ENCODE measurements at places on chromosomes 16 and 17. TPM values are rescaled to one million over a fixed set of nuclear protein-coding genes. Genes with fewer than 3 reads are reported as not detected.
A peak's percentile ranks its signal among the peaks of the same experiment; 100 is the strongest.

GRCh38 chr16:10541366-10541765 is 39.0 kb downstream of the EMP2 start:
- DNase-seq = no peak

The GJC1 gene
- total RNA-seq = 38.5 TPM

DNA sequence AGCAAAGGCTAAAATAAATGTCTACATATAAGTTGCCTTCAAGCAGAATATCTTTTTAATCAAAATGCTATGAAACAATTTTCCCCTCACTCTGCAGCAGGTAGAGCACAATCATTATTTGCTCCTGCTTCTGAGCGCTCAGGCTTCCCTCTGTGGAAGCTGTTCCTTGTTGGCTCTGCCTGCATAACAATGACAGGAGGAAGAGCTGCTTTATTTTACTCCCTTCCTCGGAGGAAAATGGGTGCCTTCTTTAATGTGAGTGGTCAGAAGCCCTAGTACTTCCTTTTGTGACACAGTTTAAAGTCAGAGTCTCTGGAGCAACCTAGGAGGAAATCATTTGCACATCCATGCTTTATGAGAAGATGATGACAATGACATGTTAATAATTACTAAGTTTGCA is 492.1 kb downstream of the CDH8 start:
- DNase-seq = no peak

GRCh38 chr17:2372180-2372579 is 28.7 kb downstream of the MNT start:
- DNase-seq = no peak

- peak; percentile 83 for DNase-seq
Measured at GRCh38 chr17:77391668-77392375, 251.1 kb downstream of the SEC14L1 start.

DNA sequence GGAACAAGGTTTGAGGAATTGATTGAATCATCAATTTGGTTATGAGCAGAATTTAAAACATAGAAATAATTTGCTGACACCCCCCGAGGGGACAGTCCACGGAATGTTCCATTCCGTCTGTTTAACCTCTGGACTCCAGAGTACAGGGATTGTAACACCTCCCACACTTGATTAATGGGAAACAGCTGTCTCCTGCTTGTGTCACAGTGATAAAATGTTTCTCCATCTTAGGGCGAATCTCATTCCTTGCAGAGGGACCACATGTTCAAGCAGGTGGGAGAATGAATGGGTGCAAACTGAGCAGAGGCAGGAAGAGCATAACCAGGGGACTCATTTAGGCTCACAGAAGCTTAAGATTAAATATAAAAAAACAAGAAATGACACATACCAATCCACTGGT is 249.5 kb upstream of the RBFOX1 start:
- no peak for DNase-seq

DNA sequence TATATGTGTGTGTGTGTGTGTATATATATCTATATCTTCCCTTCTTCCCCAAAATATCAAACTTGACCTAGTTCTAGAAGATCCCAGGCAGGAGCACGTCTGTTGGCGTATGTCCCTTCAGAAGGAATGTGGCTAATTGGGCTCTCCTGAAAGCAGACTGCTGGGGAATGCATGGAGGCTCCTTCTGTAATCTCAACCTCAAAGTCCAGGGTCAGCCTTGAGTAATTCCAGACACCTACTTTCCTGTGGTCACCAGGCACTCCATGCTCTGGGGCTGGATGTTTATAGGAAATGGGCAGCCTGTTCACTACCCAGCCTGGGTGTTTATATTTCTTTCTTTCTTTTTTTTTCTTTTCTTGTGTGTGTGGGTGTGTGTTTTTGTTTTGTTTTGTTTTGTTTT is 13.4 kb downstream of the BCO1 start:
- no peak for DNase-seq

DNA sequence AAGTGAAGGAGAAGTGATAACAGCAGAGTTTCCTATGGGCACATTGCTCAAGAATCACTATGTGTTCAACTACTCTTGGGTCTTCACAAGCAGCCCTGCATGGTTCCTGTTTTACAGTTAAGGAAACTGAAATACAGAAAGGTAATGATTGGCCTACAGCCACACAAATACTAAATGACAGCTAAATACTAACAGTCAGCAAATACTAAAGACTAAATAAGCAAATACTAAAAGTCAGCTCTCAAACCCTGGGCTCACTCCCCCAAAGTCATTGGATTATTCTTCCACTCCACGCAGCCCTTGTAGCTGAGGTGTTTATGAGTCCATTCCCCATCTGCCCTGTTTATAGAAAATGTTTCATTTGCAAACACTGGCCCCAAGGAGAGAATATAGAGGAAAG is 372.7 kb upstream of the CDH11 start:
- no peak for DNase-seq

The ACE gene
- total RNA-seq = 4.3 TPM

DNA sequence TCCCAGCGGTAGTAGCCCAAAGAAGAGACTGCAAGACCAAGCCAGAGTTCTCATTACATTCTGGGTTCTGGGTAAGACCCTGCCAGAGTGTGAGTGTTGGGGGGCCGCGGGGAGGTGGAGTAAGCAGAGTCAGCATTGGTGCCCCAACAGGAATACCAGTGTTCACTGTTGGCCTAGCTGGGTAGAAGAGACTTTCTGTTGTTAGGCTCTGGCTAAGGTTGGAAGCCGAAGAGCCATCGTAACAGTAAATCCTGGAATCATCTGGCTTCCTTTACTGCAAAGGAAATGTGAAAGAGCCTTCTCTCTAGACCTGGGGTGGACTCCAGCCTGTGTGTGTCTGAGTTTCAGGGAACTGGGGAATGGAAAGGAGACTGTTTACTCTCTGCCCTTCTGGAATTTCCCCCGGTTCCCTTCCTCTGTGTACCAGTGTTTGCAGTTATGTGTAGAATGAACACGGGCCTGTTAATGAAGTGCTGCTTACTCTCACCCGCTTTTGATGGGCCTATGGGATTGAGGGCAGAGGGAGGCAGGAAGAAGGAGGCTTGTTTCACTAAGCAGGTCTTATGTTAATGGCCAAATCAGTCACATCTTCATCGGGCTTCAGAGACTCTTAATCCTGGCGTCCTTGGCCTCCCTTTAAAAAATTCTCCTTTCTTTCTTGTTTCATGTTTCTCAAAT is 68.5 kb downstream of the WWP2 start:
- no peak for DNase-seq

GRCh38 chr17:8859027-8859803 is 8.3 kb downstream of the PIK3R6 start:
- DNase-seq = no peak

- DNase-seq = peak; percentile 81
Measured at GRCh38 chr17:50425682-50426471, at the start of gene ACSF2. Gene ACSF2, plus strand, starts transcription at chr17:50426218. Its CDS starts 44 bp downstream, at chr17:50426262.

- no peak for DNase-seq
Measured at GRCh38 chr17:39929646-39930407, 2.3 kb downstream of the LRRC3C start.

GRCh38 chr16:22732959-22733358 is 81.0 kb upstream of the HS3ST2 start:
- DNase-seq = no peak

The SLX4 gene
- total RNA-seq = 2.5 TPM

GRCh38 chr17:8041249-8041928 is 2.5 kb downstream of the ALOX15B start:
- no peak for DNase-seq

DNA sequence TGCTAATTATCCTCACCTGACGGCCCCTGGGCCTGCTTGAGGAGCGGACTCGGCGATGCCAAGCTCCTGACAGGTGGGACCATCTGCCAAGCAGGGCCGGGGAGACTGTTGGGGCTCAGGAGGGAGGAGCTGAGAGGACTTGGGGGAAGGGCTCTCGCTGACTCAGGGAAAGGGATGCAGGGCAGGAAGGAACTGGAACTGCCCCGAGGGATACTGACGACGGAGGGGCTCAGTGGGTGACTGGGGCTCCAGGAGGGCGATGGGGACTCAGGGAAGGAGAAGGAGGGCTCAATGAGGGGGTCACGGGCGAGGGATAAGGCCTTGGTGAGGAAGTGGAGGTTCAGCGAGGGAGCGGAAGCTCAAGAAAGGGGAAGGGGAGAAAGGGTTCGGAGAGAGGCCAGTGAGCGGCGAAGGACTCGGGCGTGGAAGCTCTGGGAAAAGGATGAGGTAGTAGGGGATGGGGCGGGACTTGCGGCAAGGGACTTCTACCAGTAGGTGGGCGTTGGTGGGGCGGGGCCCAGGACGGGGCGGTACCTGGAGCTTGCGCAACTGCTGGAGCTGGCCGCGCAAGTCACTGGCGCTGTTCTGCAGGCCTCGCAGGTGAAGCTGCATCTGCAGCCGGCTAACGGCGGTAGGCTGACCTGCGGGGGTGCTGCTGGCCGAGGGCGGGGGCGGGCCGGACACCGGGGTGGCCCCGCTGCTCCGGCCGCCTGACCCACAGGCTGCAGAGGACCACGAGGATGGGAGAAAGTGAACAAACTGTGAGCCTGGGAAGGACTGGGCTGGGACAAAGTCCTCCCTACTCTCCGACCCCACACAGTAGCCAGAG is 46.5 kb downstream of the SRCIN1 start:
- DNase-seq = peak; percentile 86

DNA sequence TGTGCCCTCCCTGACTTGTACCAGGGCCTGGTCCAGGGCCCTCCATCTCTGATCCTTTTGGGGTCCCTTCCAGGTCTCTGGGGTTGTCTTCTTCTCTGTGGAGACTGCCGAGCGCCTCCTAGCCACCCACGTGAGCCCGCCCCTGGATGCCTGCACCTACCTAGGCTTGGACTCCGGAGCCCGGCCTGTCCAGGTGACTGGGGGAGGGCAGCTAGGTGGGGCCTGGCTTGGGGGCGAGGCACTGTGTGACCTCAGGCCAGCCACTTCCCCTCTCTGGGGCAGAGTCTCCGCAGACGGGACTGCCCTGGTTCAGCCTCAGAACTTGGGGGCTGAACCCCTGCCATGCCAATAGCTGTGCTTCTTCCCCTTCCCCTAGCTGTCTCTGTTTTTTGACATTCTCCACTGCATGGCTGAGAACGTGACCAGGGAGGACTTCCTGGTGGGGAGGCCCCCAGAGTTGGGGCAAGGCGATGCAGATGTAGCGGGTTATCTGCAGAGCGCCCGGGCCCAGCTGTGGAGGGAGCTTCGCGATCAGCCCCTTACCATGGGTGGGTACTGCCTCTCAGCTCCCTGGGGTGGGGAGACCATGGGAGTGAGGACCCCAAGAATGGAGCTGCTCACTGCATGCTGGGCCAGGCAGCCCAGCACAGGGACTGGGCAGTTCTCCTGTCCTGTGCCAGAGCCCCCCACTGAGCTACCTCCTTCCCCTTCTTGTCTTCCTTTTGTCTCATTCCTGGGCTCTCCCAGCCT is 14.6 kb downstream of the FCSK start:
- DNase-seq = no peak

DNA sequence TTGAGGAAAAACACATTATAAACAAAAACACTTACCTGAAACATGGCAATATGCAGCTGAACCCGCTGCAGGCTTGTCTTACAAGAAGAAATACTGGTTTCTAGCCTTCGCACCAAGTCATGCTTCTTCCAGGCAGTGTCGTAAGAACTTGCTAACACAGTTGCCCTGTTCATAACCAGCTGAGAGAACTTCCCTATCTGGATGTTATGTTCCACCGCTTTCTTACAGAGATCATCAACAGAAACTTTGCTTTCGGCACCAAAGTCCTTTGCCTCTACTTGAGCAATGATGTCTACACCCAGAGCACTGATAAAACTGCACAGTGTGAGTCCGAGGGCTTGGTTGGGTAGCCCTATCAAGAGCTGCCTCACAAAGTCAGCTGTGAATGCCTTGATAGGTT is 27.9 kb upstream of the ARL6IP1 start:
- DNase-seq = no peak

The ZG16 gene
- not detected for total RNA-seq

DNA sequence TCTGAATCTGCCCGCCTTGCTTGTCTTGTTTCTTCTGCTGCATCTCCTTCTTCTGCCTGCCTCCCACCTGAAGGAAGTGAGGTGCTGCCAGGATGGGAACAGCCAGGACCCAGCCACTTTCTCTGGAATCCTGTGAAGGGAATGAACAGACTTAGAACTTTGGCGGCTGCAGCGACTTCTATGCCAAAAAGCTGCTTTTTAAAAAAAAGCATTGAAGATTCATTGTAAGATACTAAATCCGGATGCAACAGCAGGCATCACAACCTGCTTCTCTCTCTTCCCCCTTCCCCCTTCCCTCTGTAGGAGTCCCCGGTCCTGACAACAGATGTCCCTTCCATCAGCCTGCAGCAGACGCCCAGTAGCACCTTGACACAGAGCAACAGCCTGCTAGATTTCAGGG is 176.3 kb downstream of the HS3ST4 start:
- no peak for DNase-seq

- DNase-seq = no peak
Measured at GRCh38 chr17:41065829-41066624, at the start of gene KRTAP2-4. Gene KRTAP2-4, minus strand, starts transcription at chr17:41065879. Its CDS starts 34 bp downstream, at chr17:41065845.

DNA sequence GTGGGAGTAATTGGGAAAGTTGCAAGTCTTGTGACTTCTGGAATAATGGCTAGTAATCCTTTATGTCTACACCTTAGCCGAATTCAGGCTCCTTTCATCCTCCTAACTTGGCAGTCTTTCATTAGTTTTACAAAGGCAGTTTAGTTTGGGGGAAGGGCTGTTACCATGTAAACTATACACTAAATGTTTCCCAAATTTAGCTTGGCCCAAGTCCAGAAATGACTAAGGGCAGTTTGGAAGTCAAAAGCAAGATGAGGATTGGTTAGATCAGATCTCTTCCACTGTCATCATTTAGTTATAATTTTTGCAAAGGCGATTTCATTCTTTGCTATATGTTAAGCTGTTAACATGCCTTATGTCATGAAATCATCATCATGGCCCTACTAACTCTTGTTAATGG is 115.4 kb upstream of the CACNG3 start:
- DNase-seq = no peak

- peak; percentile 82 for DNase-seq
Measured at GRCh38 chr17:1736348-1737281, 6.1 kb upstream of the SERPINF2 start.

The TRIM47 gene
- total RNA-seq = 25.3 TPM

DNA sequence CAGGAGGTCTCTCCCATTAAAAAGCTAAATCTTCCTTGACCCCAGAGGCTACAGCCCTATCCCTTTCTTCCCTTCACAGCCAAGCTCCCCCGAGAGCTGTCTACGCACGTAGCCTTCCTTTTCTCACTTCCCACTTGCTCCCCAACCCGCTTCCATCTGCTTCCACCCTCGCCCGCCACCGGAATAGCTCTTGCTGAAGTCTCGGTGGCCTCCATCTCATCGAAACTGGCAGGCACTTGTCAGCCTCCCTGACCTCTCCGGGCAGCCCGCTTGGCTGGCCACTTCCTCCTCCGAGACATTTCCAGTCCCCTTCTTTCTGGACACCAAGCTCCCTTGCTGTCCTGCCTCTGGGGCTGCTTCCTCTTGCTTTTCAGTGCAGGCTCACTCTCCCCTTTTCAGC is 10.7 kb upstream of the EPOP start:
- peak; percentile 47 for DNase-seq

The SLC52A1 gene
- not detected for total RNA-seq

The TNK1 gene
- 1.9 TPM for total RNA-seq

GRCh38 chr16:3638916-3639644 is 15.4 kb upstream of the DNASE1 start:
- no peak for DNase-seq

GRCh38 chr16:73565263-73565662 is 517.3 kb upstream of the ZFHX3 start:
- DNase-seq = no peak
